ENCODE measurements at places on chromosomes 3 and 15.

GRCh38 chr3:172057059-172057458 lies 17.7 kb downstream of the FNDC3B start:
- no peak for DNase-seq

GRCh38 chr15:36965570-36966342 lies 134.6 kb downstream of the MEIS2 start:
- no peak for DNase-seq

DNA sequence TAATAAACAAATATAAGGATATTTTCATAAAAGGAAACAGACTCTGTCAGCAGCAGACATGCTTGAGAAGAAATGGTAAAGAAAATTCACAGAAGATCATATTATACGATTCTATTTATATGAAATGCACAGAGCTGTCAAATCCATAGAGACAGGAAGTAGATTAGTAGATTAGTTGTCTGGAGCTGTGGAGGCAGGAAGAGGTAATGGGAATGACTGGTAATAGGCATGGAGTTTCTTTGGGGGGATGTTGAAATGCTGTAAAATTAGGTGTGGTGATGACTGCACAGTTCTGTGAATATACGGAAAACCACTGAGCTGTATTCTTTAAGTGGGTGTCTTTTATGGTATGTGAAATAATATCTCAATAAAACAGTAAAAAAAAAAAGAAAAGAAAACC lies 35.3 kb downstream of the CEP152 start:
- DNase-seq = no peak

GRCh38 chr3:19881852-19882251 lies 52.2 kb downstream of the EFHB start:
- DNase-seq = no peak

DNA sequence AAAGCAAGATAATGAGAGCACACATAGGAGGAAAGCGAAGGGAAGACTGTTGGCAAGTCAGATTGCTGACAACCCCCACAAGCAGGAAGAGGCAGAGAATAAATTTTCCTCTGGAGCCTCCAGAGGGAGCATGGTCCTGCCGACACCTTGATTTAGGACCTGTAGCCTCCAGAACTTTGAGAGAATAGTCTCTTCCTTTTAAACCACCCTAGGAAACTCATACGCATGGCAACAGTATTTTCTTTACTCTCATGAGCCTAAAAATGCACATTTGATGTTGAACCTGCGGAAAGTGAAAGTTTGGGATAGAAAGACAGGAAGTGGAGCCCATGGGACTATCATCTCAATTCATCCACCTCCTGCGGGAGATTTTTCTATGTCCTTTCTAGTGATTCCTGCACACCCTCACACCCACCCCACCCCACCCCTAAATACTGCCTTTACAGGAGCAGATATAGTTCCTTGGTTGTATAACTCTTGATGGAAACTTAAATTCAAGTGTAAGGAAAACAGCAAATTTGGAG lies 116.7 kb upstream of the LPP start:
- DNase-seq = no peak

DNA sequence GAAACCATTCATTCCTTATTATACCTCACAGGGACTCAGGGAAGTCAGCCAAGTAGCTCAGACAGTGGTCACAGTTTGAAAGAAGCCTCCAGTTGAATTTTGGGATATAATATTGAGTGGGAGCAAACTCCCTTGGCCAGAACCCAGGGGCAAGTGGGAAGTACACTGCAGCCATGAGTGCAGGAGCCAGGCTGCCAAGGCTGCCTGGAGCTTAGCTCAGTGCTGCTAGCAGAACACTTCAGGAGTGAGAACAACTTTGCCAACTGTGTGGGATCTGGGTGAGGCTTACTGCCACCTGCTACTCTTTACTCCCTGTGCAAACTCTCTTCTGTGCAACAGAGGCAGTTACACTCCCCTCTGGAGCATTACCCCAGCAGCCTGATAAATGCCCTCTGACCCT lies 4.6 kb downstream of the OR5K3 start:
- no peak for DNase-seq

- DNase-seq = no peak
Observed at GRCh38 chr3:166877971-166878370, 502.1 kb downstream of the ZBBX start.

- DNase-seq = no peak
Observed at GRCh38 chr15:94682171-94682570, 450.8 kb downstream of the MCTP2 start.

GRCh38 chr3:142888481-142889211 lies at the start of gene PCOLCE2:
PCOLCE2 (minus strand) TSS chr3:142889083; CDS start chr3:142888896, 187 bp downstream.
- DNase-seq = no peak

DNA sequence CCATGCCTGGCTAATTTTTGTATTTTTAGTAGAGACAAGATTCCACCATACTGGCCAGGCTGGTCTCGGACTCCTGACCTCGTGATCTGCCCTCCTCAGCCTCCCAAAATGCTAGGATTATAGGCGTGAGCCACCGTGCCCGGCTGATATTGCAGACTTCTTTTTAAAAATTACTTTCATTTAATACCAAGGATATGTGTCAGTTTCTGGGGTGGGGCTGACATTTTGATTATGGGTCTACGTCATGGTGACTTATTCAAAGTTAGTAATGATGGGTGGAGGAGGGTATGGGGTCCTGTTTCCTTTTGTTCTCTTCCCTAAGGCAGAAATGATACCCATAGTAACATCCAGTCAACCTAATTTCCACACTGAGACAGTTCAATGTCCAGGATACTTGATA lies 34.7 kb downstream of the GBE1 start:
- no peak for DNase-seq

DNA sequence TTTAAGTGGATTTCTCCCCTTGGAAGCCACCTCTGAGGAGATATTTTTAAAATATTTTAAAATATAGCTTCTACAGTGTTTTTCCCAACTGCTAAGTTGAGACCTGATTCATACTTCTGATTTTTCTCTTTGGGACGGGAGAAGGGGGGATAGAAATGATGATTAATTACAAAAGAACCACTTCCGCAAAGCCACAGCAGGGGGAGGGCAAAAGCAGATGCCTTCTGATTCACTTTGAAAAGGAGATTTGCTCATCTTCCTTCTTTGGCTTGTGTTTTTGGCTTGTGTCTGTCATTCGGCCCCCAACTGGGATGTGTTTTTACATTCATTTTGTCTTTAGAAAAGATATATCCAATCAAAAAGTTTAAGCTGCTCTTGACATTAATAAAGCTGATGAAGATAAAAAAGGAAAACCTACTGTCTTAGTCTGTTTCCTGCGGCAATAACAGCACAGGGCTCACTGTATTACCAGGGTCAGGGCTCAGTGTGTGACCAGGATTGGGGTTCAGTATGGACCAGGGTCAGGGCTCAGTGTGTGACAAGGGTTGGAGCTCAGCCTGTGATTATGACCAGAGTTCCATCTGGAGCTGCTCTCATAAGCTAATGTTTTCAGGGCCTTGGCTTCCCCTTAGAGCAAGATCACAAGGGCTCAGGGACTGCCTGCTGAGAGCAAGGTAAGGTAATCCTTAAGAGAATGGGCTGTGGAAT lies 223.2 kb downstream of the MTHFS start:
- no peak for DNase-seq

- DNase-seq = no peak
Observed at GRCh38 chr3:149080011-149080698, 6.2 kb downstream of the HLTF start.
